ENCODE measurements at places on chromosomes 4 and X.
A peak's percentile ranks its signal among the peaks of the same experiment; 100 is the strongest.

DNA sequence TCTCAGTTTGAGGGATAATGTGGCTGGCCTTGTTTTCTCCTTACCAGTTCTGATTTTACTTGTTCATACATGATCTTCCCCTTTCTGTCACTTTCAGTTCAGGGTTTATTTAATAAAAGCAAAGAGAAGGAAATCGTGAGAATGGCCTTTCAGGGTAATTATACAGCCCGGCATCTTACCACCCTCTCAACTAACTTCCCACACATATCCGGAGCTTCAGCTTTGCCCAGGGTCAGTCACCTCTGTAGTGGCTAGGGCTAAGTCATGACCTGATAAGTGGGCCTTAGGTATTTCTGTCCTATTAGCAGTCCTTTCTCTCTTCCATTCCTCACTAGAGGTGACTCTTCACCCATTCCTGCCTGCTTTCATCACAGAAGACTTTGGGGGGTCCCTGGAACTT is 15.8 kb downstream of the TRPC5 start:
- DNase-seq: no peak

DNA sequence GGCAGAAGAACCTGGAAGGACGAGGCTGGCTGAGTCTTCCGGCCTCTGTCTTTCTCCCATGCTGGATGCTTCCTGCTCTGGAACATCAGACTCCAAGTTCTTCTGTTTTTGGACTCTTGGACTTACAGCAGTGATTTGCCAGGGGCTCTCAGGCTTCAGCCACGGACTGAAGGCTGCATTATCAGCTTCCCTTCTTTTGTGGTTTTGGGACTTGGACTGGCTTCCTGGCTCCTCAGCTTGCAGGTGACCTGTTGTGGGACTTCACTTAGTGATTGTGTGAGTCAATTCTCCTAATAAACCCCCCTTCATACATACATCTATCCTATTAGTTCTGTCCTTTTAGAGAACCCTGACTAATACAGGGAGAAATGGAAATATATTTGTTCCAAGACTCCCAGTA is 265.8 kb downstream of the PCDH18 start:
- DNase-seq: no peak

GRCh38 chr4:61555789-61556188 is 355.7 kb downstream of the ADGRL3 start:
- no peak for DNase-seq

DNA sequence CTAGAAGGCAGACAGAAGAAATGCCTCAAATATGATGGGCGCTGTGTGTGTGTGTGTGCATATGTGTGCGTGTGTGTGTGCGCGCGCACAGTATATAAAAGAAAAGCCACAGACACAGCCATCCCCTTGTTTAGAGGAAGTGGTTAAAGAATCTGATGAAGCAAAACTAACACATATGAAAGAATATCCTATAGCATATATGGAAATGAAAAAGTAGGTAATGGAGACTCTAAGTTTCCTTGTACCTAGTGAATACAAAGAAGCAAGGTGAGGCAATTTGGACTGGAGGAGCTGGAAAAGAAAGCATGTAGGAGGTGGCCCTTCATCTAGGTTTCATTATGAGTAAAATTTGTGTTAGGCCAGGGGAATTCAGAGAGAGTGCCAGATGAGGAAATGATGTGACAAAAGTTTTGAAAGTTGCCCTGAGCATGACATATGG is 58.6 kb upstream of the MCF2 start:
- peak; percentile 4 for DNase-seq

- no peak for DNase-seq
These were observed 174.5 kb downstream of the IL15 start for GRCh38 chr4:141810712-141811375.

DNA sequence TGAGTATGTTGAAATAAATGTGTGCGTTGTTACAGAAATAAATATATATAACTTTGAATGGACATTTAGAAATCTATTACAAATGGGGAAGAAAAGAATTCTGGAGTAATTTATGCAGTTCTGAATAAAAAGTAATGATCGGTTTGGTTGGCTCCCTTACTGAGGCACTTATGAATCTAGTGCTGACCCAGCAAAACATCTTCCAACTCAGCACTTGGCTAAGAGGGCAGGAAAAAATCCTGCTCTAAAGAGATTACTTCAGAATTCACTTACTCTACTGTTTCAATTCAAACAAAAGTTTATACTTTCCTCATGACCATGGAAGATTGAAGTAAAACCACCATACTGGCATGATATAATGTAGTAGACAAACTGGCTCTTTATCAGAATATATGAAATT is 123.9 kb upstream of the RXFP1 start:
- DNase-seq: no peak

GRCh38 chr4:99215521-99215920 is 3.5 kb downstream of the ADH6 start:
- DNase-seq: no peak

DNA sequence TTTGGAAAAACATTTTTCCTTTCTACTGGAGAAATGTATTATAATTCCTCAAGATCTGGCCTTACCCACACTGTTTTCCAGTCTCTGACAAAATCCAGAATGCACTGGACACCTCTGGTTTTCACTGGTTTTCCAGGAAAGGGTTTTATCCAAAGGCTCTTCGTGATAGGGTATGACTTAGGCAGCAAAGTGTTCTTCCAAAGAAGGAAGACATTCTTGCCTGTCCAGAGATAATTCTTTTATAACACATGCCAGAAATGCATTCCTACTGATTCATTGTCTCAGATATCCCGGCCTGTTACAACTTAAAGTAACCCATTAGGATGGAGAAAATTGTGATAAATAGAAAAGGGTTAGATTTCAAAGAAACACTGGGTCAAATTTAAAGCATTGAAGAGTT is 2343.1 kb downstream of the PCDH7 start:
- DNase-seq: no peak

DNA sequence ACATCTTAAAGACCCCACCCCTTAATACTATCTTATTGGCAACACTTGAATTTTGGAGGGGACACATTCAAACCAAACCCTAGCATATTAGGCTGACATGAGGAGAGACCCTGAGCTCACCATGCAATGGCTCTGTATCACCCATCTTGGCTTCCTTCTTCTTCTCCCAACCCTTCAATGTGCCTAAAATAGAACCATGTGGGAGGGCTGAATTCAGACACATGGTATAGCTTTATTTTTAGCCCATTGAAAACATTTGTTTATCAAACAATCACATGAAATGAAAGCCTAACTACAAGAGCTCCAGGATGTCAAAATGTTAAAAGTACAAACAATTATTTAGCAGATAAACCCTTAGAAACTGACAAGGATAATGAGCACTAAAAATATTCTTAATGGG is 81.6 kb downstream of the RASL11B start:
- DNase-seq: no peak

- DNase-seq: peak; percentile 19
These were observed 1.2 kb downstream of the PROM1 start for GRCh38 chr4:16082426-16083240.

Measured in germinal center (tissue), 1 donor.